ENCODE measurements at places on chromosomes 6 and 20. TPM values are rescaled to one million over a fixed set of nuclear protein-coding genes. Genes with fewer than 3 reads are reported as not detected.
A peak's percentile ranks its signal among the peaks of the same experiment; 100 is the strongest.

DNA sequence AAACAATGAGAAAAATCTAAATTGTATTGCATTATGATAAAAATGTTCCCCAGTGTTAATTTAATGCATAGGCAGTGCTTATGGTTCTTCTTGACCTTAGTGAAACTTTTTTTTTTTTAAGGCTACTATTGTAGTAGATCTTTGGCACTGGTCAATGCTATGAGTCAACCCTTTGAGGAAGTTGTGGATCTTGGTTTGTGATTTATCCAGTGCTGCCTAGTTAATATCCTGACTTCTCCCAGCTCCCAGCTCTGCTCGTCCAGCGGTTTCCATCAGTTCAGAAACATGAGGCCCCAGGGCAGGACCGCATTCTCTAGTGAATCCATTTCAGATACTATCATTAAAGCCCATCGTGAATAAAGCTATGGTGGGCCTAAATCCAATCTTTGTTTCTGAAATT is 364.5 kb upstream of the JARID2 start:
- DNase-seq = peak; percentile 64

- DNase-seq = no peak
Measured at GRCh38 chr6:135616655-135617054, 119.1 kb upstream of the AHI1 start.

GRCh38 chr6:136192902-136193301 is 57.2 kb downstream of the MTFR2 start:
- no peak for DNase-seq

CST4 gene
- not detected for total RNA-seq

DNA sequence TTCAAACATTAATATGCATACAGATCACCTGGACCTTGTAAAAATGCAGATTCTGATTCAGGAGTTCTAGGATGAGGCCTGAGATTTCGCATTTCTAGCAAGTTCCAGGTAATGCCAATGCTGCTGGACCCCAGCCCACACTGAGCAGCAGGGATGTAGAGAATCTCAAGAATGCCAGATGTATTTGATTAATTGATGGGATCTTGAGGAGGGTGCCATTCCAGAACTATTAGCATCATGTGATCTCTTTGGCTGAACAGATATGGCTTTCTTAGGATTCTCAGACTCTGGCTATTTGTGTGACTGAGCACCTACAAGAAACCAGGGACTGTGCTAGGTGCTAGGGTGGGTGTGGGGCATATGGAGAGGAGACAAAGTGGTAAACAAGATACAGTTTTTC is 16.5 kb upstream of the SNX3 start:
- no peak for DNase-seq

DNA sequence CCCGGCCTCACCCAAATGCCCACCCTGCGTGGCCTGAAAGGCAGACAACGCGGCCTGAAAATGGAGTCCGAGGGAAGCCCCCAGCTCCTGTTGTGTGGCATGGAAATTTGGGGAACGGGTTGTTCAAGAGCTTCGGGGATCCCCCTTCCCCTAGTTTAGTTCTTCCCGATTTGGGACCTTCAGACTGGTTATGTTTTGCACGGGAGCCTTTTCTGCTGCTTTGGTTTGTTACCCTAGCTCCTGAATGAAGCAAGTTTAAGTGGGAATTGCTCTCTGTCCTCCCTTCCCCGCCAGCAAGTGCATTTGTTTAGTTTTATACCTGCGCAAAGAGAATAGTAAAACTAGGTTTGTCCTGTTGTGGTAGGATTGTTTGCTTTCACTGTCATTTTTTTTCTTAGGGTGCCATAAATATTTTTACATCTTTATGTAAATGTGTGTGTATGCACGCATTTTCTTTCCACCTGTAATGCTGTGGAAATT is 604 bp downstream of the SH3BGRL2 start:
- no peak for DNase-seq

GRCh38 chr6:65746302-65746701 is 39.3 kb upstream of the EYS start:
- no peak for DNase-seq

DNA sequence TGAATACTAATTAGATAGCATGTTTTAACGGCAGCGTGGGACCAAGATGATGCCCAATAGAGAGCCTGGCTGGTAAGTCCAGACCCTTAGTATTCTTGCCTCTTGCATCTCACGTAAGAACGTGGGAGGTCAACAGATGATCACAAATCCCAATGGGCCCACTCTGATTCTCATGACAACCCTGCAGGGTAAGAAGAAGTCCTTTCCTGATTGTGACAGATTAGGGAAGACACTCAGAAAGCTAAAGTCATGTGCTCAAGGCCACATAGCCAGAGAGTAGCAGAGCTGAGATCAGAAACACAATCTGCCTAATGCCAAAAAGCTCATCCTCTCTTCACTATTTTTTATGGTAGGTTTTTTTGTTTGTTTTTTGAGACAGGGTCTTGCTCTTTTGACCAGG is 103.8 kb downstream of the RALGAPA2 start:
- no peak for DNase-seq

GRCh38 chr6:35242906-35243305 is 16.6 kb upstream of the ZNF76 start:
- no peak for DNase-seq

ZNF165 gene
- total RNA-seq = 0.16 TPM

- no peak for DNase-seq
Measured at GRCh38 chr6:52500238-52501129, 76.4 kb downstream of the TRAM2 start.

PBOV1 gene
- total RNA-seq = not detected

RIPOR2 gene
- 19.9 TPM for total RNA-seq

DNA sequence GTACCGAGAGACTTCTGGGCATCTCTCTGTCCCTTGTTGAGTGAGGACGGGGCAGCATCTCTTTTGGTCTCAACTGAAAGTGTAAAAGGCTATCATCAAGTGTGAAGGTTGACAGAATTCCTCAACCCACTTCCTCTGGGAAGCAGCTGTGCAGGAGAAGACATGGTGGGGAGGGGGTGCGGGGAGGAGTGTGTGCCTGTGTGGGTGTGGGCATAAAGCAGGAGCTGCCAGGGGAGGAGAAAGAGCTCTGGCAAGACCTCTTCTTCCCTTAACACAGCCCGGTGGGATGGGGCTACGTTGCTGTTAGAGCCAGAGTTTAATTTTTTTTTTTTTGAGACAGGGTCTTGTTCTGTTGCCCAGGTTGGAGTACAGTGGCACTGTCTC is 31.8 kb downstream of the CPXM1 start:
- DNase-seq = no peak

DNA sequence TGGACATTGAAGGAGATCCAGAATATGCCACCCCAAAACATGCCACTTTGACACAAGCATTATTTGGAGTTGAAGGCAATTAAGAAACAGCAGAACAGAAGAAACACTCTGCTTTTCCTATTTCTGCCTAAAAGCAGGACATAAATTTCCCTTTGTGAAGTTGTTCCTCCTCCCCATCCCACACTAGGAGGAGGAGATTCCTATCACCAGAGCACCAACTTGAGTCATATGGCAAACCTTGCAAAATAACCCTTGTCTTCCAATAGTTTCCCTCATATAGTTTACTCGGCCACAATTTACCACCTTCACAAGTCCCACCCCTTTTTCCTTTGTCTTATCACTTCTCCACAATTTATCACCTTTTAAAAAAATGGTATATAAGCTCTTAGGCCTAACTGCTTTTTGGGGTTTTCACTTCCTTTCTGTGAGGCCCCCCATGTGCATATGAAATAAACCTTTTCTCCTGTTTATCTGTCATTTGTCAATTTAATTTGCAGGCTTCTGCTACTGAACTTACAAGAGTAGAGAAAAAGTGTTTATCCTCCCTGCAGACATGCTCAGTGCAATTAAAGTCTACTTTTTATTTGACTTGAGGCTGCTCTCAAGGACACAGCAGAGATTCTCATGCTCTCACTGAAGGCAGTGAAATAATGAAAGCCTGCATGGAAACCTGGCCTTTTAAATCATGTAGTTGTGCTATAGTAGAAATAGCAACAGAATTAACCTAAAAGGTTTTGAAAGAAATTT is 2.8 kb upstream of the RAB23 start:
- DNase-seq = peak; percentile 48

PRR18 gene
- not detected for total RNA-seq

CARMIL1 gene
- total RNA-seq = 13.9 TPM

DNA sequence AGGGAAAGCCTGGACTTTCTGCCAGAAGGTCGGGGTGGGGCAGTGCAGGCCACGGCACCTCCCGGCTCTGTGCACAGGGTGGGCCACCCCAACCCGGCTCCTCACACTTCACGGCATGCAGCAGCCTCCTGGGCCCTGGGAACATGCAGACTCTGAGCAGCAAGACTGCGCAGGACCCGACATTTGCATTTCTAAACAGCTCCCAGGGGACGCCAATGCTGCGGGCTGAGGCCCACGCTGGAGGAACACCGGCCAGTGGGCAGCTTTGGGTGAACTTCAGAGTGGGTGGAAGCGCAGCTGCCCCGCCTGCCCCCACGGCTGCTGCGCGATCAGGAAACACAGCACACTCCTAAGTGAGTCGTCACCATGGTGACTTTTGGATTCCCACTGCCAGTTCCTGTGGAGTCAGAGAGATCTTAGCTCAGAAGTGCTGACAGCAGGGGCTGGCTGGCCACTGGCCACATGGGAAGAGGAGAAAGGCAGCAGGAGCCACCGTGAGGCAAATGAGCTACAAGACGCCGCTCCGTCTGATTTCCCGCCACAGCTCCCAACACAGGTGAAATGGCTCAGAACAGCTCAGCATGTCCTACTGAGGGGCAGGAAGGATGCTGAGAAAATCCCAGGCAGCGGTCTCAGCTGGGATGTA is 52.1 kb downstream of the RNASET2 start:
- DNase-seq = no peak

PROCR gene
- 30.7 TPM for total RNA-seq

DNA sequence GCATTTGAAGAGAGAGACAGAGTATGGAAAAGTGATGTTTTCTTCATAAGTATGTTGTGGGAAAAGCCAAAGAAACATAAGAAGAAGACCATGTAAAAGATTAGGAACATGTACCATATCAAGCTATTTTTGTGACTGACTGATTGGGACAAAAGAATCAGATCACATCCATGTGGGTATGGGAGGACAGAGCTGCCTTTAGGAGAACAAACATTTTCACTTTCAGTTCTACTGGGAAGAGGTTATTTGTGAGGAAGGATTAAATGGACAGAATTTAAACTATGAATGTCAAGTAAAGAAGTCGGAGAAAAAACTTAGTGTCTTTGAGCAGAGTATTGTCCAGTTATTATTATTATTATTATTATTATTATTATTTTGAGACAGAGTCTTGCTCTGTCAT is 124.4 kb upstream of the HCRTR2 start:
- no peak for DNase-seq

DNA sequence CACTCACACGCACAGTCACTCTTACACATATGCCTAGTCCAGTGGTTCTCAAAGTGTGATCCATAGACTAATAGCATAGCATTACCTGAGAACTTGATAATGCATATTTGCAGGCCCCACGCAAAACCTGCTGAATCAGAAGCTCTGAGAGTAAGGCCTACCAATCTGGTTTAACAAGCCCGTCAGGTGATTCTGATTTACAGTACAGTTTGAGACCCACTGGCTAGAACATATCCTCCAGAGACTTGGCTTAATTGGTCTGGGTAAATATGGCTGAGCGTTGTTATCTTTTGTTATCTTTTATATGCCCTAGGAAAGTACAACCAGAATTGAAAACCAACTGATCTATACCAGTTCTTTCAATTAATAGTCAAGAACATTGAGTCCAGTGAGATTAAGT is 9.6 kb downstream of the TSPYL4 start:
- no peak for DNase-seq

DNA sequence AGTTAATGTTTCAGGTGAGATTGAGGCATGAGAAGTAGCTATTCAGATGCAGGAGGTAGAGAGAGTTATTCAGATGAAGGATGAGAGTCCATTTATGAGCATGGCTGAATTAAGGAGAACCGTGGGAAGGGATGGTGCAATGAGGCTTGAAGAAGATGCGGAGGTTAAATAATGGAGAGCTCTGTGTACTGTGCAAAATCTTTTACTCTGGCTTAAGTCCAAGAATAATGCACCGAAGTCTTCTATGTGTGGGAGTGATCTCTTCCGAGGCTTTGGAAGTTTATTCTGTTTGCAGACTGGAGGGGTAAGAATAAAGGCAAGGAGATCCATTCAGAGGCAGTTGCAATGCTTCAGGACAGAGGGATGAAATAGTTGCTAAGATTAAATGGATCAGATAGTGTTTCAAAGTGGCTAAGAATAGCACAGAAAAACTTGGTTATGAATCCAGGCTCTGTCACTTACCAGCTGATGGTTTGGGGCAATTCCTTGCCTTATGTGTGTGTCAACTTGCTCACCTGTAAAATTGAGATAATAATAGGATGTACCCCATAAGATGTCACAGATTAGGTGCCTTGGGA is 467.1 kb downstream of the HDGFL1 start:
- no peak for DNase-seq

GRCh38 chr6:100266494-100267401 is 198.0 kb downstream of the SIM1 start:
- no peak for DNase-seq

MOXD1 gene
- 74.8 TPM for total RNA-seq

ANKRD66 gene
- total RNA-seq = not detected

GRCh38 chr6:47300417-47300816 is 9.3 kb downstream of the TNFRSF21 start:
- no peak for DNase-seq

- no peak for DNase-seq
Measured at GRCh38 chr20:21705575-21706260, at the start of gene PAX1. PAX1 (plus strand) TSS chr20:21705664; CDS start chr20:21705713, 49 bp downstream.

GRCh38 chr20:50305636-50306477 is 115.2 kb downstream of the CEBPB start:
- DNase-seq = peak; percentile 30

GRCh38 chr6:167090171-167090570 is 32.7 kb upstream of the CCR6 start:
- no peak for DNase-seq

ZC2HC1B gene
- total RNA-seq = not detected

- peak; percentile 31 for DNase-seq
Measured at GRCh38 chr20:11553603-11554002, 364.1 kb upstream of the BTBD3 start.

KIAA1755 gene
- total RNA-seq = 1.5 TPM

TMC2 gene
- not detected for total RNA-seq

DNA sequence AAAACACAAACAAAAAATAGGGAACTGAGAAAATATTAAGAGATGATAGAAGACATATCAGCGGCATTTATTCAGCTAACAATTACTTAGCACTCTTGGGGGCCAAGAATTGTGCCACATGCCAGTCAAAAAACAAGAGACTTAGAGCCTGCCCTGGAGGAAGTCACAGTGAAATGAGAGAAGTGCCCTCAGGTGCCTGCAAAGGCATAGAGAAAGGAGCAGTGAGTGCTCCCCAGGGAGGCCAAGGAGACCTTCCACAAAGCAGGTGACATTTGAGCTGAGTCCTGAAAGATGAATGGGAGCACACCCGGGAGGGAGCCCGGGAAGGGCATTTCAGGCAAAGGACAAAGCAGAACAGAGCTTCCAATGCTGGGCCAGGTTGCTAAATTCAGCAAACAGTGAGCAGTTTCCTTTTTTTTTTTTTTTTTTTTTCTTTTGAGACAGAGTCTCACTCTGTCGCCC is 184.7 kb upstream of the JARID2 start:
- DNase-seq = no peak

GRCh38 chr20:62772103-62772611 is 24.1 kb upstream of the MRGBP start:
- DNase-seq = no peak

- no peak for DNase-seq
Measured at GRCh38 chr6:137754866-137755265, 112.2 kb upstream of the TNFAIP3 start.

GRCh38 chr6:137241481-137242038 is 22.4 kb upstream of the IFNGR1 start:
- DNase-seq = peak; percentile 67

Measured in HFFc6 (cell line).